ENCODE measurements at places on chromosomes 1 and 21.

- no peak for DNase-seq
Measured at GRCh38 chr1:27592232-27592930, 11.6 kb downstream of the AHDC1 start.

DNA sequence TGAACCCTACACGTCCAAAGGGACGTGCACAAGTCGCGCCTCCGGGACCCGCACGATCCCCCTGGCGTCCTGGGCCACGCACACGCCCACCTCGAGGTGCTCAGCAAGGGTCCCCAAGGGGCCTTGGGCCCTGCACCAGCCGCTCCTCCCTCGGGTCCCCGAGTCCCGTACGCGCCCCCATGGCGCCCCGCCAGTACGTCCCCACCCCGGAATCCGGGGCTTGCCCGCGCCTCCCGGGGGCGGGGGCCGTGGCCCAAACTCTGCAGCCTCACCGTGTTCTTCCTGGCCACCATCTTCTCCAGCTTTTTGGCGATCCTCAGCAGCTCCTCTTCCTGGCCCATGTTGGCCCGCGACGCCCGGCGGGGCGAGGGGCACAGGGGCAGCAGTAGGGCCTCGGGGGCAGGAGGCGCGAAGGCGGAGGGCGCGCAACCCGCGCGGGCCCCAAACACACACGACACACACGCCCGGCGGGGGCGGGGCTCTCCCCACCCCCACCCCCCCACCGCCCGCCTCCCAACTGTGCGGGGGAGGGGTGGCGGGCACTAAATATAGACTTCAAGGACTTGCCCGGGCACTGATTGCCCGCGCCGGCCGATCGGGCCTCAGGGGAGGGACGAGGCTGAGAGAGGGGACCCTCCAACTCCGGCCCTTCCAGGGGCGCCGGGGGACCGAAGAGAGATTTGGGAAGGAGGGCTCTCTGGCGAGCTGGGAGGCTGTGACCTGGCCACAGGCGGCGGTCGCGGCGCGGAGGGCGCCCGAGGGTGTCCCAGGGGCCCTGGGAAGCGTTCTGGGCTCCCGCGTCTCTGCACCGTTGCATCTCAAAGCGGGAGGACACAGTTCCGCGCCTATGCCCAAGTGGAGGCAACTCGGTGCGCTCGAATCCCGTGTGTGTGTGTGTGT is at the start of gene TCEA3:
Gene TCEA3 (minus strand): TSS at position 456 of the 900 bp plus-strand sequence. CDS start 115 bp downstream, at position 341.
- DNase-seq = peak; percentile 6

DNA sequence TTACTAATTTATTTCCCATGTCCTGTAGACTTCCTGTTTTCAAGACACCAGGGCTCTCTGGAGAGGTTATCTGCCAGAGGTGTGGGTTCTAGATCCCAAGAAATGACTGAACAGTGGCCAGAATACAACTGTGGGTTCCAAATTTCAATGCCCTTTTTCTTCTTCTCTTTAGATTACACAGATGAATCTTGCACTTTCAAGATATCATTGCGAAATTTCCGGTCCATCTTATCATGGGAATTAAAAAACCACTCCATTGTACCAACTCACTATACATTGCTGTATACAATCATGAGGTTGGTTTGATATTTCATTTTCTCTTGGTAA is 15.0 kb downstream of the IFNAR2 start:
- no peak for DNase-seq

GRCh38 chr1:87202451-87202850 is 126.2 kb upstream of the LMO4 start:
- no peak for DNase-seq

DNA sequence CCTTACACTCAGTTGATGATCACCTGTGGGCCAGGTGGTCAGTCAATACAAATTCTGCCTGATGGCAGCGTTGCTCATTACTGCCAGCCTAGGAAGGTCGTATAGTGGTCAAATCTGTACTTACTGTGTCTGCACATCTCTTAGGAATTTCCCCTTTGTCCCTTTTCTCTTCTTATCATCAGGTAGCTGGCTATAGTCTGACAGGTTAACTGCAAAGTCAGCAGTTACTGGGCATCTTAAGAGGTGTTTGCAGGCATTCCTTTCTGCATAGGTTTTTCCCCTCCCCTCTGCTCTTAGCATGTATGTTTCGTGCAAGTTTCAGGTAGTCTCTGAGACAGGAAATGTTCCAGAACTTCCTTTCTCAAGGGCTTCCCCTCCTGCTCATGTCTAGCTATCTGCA is 298.7 kb downstream of the LRRIQ3 start:
- no peak for DNase-seq

- no peak for DNase-seq
Measured at GRCh38 chr1:29856340-29857114, 620.2 kb downstream of the PTPRU start.

DNA sequence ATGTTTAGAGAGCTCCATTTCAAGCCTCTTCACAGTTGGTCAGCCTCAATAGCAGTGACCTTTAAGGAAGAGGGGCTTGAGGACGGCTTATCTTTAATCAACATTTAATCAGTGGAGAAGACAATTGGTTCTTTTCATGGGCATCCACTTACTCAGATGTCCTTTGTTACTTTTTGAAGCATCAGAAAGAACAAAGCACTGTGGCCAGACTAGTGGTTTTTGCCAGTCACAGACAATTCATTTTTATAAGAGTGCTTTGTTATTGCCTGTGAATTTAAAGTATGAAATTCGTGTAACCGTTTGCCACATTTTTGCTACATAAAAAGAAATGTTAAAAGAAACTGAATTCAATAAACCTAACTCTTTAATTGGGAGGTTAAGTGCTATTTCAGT is 222.8 kb downstream of the TPR start:
- no peak for DNase-seq

DNA sequence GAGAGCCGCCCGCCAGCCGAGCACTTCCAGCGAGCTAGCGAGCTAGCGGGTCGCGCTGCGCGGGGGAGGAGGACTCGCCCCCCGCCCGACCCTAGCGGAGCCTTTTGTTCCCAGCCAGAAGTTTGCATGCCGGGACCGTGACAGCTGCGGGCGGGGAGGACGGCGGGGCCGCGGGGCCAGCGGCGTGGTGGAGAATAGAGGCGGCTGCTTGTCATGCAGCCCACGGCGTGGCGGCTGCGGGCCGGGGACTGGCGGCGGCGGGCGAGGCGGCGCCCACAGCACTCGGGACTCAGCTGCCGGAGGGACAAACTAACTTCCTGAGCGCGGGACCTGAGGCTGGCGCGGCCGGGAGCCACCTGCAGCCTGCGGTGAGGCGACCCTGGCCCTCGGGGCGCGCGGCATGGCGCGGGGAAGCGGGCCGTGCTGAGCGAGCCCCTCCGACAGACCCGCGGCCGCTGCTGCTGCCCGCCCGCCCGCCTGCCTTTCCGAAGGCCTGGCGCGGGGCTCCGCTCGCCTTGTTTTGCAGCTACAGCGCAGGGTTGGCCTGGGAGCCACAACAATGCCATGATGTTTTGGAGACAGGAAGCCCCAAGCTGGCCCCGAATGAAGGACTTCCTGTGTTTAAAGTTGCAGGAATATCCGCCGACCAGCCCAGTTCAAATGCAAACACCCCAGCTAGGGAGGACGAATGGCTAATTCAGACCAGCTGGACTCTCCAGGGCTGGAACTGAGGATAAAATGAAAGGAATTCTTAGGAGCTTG is 82.2 kb upstream of the BMP8A start:
- no peak for DNase-seq

GRCh38 chr1:2368053-2368744 is 23.2 kb downstream of the MORN1 start:
- DNase-seq = no peak

DNA sequence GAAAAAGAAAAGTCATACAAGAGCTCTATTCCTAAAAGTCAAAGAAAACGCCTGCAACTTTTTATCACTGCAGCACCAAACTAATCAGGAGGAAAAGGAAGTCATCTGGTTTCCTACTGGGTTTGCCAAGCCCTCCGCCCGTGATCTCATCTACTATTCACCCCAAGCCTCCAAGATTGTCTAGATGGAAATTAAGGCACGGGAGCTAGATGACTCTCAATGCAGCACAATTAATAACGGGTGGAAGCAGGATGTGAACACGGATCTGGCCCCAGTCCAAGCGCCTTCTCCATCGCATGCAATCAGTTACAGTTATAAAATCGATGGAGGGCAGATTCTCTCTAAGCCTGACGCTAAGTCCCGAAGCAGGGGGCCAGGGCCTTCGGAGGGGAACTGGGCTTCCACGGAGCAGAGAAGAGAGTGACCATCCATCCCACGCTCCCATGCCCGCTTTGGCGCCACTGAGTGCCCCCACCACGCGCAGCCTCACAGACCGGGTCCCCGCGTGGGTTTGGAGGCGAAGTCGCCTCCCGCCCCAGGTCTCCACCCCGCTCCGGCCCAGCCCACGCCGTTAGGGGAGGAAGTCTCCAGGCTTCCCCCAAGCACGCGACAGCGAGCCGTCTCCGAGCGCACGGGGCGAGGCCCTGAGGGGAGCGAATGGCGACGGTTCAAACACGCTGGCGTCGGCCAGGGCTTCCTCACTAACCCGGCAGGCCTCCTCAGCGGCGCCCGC is 1.8 kb downstream of the HSF2BP start:
- DNase-seq = no peak

DNA sequence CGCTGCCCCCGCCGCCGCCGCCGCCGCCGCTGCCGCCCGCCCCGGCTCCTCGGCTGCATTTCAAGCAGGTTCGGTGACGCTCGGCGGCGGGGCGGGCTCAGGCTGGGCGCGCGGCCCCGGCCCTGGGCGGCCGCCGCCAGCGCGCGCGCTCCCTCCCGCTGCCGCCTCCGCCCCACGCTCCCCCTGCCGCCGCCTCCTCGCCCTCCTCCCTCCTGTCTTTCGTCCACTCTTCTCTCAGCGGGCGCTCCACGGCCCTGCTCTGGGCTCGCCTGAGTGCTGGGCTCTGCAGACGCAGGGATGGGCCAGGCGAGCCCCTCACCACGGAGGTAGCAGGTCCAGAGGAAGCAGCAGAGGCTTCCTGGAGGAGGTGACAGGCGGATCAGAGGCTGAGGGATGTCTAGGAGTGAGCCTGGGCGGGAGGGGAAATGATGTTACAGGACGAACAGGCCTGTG is at the start of gene LRP8:
Gene LRP8 (minus strand): TSS at position 62 of the 453 bp plus-strand sequence. CDS start 158 bp downstream, outside the sequence.
- peak; percentile 62 for DNase-seq

DNA sequence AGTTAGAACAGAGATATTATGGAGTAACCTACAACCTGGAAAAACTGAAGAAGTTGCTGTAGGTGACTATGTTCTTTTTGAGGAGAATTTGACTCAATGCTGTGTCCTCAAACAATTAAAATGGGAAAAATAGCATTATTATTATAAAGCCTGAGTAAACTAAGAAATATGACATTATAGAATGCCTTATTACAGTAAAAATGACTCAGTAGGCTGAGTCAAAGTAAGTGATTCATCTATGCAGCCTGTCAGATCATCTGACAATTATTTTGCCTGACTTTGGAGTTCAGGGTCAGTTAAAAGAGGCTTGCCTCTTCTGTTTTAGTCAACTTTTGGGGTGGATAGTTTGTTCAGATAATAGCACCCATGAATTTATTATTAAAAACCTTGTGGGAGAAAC is 150.8 kb upstream of the PTGFR start:
- DNase-seq = no peak

- DNase-seq = no peak
Measured at GRCh38 chr1:171590022-171590421, 32.0 kb upstream of the MYOCOS start.

DNA sequence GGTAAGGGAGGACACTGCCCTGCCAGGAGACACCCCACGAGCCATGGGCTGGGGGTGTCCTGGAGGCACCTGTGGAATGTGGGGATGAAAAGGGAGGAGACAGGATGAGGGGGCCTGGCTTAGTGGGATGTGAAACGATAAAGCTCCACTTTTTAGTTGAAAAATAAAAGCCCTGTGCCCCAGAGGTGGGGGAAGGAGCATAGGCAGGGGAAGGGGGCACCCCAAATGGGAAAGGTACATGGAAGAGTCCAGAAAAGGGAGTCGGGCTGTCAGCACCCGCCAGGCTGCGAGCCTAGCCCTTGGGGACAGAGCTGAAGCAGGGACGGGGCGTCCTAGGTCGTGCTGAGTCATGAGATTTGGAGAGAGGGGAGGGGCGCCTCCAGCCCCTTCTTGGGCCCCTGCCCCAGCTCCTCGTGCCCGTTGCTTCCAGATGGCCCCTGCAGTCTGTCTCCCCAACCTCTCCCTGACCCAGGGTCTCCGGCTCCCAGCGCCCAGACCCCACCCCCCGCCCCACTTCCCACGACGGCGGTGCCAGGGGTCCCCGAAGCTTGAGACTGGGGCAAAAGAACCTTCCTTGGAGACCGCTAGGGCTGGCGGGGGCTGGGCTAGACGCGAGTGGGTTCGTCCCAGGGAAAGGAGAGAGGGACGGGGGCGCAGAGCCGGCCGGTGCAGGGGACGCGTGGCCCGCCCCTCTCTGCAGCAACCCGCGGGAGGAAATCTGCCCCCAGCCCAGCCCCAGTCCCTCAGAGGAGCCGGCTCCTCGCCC is 795 bp downstream of the SYT2 start:
- no peak for DNase-seq

DNA sequence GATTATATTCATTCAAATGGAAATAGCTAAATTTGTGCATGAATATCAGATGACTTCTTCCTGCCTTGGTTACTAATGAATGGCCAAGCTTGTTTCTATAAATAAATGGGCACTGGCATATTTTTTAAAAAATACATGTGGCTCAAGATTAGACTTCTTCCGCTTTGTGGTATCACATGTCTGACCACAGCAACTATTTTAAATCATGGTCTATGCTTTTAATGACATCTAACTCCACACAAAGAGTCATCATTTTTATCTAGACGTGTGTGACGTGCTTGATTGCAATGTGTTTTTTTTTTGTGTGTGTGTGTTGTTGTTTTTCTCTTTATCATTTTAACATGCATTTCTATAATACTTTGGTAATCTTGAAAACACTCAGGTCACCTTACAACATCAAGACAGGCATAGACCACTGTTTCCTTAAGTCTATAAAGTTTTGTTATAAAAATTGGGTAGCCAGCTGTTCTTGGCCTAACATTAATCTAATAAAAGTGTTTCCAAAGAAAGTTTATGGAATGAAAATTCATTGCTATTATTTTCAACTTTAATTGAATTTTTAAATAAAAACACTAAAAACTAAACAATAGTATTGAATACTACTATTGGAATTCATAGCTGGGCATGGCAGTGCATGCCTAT is 29.5 kb downstream of the RGS1 start:
- DNase-seq = no peak

DNA sequence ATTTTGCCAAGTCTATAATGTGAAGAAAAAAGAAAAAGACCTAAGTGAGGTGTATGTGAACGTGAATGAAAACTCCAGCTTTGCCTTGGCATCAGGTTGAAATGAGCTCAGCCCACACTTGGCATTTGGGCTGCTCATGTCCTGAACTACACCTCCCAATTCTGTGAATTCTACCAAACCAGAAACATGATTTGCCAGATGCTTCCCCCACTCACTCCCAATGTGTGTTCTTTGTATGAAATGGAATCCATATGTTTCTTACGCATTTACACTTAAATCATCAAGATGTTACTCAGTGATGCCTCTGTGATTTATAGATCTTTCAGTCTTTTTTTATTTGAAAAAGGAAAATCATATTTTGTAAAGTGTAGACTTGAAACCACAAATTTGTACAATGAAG is 32.8 kb upstream of the RUNX1 start:
- DNase-seq = no peak

GRCh38 chr1:9080705-9081291 is 11.4 kb upstream of the SLC2A5 start:
- no peak for DNase-seq

GRCh38 chr21:38520511-38520910 is 22.2 kb upstream of the ERG start:
- DNase-seq = no peak

Data from activated CD4-positive, alpha-beta T cell treated with anti-CD3 and anti-CD28 coated beads, Interleukin-2, amount 50 U/mL, for 24 hours (primary cell).